ENCODE measurements at places on chromosomes 1 and 21. TPM values are rescaled to one million over a fixed set of nuclear protein-coding genes. Genes with fewer than 3 reads are reported as not detected.

DNA sequence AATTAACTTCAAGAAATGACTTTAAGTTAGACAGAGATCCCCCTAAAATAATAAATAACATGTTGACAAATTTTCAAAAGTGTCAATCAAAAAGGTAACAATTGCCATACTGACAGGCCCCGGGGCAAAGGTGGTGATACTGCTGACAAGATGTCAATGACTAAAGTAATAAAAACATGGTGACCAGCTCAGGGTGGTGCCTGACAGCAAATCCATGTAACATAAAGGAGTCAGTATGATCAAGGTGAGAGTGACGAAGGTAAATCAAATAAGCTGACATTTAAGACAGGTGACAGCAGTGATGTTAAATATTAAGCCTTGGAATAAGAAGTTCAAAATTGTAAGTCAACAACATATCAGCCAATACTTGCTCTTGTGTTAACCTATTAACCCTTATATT lies 387.5 kb downstream of the DPYD start:
- no peak for DNase-seq

- no peak for DNase-seq
These were observed 21.0 kb upstream of the EPS8L3 start for GRCh38 chr1:109784551-109785252.

GRCh38 chr21:35737899-35738346 lies 322.4 kb downstream of the SETD4 start:
- DNase-seq: peak; percentile 47

- DNase-seq: peak; percentile 81
These were observed 102.8 kb downstream of the RHOU start for GRCh38 chr1:228837817-228838716.

- DNase-seq: no peak
These were observed 188.6 kb downstream of the HS2ST1 start for GRCh38 chr1:87103074-87103473.

GRCh38 chr1:5643360-5644107 lies 348.7 kb downstream of the NPHP4 start:
- no peak for DNase-seq

DNA sequence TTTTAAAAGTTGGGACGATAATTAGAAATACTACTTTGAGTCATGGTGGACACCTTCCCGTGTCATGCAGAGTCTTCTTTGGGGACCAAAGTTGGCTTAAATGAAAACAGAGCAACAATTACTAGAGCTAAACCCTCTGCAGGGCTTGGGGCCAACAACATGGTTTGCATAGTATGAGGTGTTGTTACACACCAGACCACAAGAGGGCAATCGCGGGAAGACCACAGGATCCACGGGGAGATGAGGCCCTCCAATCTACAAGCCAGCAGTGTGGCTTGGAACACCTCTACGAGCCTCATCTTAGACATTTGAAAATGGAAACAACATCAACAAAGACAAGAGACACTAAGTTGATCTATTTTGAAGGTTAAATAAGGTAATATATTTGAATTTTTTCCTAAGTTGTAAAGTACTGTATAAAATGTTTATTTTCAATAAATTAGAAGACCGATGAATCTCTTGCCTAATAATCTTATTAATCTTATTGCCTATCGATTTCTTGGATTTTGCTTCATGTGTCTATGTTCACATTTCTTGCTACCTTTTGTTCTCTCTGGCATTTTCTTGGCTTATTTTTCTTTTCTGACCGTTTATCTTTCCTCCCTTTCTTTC lies 8.2 kb upstream of the SMCP start:
- peak; percentile 35 for DNase-seq

DNA sequence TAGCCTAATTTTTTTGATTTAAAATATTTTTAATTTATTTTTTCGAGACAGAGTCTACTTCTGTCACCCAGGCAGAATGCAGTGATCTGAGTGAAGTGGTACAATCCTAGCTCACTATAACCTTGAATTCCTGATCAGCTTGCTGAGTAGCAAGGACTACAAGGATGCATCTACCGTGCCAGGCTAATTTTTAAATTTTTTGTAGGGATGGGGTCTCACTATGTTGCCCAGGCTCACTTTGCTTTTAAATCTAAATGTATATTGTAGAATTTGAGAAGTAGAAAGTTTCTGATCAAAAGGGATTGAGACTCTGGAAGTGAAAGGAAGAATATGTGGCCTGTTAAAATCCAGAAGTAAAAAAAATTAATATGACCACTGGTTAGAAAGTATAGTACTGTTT lies 1.6 kb downstream of the STX12 start:
- DNase-seq: no peak

DNA sequence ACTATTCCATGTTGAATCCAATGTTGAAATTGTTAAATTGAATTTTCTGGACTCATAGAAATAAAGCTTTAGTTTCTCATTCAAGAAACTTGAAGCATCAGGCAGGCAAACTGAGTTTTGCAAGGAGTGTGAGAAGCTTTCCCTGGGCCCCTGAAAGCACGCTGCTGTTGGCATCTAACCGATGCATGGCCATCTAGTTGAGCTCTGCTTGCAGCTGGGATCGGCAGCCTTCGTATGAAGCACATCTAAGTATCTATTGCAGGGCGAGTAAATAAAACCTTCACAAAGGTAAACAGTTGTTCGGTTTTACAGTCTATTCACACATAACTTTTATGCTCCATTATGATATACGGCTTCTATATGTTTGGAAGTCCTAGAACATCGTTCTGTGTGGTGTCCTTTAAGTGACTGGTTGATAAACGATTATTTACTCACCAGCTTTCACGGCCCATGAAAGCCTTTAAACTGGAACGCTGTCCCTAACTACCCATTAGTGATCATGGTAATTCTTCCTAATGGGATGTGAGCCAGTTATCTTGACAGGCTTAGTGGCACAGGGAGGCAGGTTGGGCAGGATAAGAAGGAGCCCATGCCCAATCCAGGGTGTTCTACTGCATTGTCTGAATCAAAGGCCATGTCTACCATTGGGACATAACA lies 71.7 kb downstream of the SEC16B start:
- DNase-seq: peak; percentile 64

The RGS16 gene
- 0.61 TPM for total RNA-seq

The UTP11 gene
- 13.7 TPM for total RNA-seq

The GCSAML gene
- 0.89 TPM for total RNA-seq

The SLC45A1 gene
- not detected for total RNA-seq
